ENCODE measurements at places on chromosomes 1 and 21. TPM values are rescaled to one million over a fixed set of nuclear protein-coding genes. Genes with fewer than 3 reads are reported as not detected.

- no peak for DNase-seq
Observed at GRCh38 chr1:37472994-37473393, 1.4 kb upstream of the ZC3H12A start.

- DNase-seq = no peak
Observed at GRCh38 chr1:94684690-94685250, 135.4 kb upstream of the SLC44A3 start.

DNA sequence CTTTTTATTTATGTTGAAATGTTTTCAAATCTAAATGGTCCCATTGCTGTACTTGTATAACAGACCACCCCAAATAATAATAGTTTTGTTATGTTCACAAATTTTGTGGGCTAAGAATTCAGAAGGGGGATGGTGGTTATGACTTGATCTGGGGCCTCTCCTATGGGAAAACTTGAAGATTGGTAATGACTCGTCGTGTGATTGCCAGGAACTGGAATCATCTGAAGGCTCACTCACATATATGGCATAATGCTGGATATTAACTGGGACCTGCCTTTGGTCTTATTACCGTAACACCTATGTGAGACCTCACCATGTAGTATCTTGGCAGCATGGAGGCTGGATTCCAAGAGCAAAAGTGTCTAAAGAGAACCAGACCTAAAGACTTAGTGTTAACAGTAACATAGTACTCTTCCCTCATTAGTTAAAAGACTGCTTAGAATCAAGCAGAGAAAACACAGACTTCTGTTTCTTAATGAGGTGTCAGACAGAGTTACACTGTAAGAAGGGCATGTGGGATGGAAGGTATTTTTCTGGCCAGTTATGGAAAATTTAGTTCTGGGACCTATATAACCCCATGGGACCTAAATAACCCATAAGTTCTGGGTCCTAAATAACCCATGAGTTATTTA is 11.9 kb downstream of the LYPLAL1 start:
- peak; percentile 10 for DNase-seq

DNA sequence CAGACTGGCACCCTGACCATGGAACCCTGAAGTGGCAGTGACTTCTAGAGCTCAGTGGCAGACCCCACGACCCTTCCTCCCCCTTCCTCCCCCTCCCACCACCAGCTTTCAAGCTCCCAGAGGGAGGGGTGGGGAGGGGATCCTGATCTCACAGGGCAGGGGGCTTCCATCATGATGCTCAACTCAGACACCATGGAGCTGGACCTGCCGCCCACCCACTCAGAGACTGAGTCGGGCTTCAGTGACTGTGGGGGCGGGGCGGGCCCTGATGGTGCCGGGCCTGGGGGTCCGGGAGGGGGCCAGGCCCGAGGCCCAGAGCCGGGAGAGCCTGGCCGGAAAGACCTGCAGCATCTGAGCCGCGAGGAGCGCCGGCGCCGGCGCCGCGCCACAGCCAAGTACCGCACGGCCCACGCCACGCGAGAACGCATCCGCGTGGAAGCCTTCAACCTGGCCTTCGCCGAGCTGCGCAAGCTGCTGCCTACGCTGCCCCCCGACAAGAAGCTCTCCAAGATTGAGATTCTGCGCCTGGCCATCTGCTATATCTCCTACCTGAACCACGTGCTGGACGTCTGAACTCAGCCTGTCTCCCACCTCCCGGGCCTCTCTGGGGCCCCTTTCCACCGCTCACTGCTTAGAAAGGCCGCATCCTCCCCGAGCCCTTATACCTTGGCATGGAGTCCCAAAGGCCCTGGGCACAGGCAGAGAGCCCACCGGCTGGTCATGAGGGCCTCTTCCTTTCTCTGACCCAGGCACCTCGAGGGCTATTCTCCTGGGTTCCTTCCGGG is 3.9 kb downstream of the NHLH1 start:
- no peak for DNase-seq

DNA sequence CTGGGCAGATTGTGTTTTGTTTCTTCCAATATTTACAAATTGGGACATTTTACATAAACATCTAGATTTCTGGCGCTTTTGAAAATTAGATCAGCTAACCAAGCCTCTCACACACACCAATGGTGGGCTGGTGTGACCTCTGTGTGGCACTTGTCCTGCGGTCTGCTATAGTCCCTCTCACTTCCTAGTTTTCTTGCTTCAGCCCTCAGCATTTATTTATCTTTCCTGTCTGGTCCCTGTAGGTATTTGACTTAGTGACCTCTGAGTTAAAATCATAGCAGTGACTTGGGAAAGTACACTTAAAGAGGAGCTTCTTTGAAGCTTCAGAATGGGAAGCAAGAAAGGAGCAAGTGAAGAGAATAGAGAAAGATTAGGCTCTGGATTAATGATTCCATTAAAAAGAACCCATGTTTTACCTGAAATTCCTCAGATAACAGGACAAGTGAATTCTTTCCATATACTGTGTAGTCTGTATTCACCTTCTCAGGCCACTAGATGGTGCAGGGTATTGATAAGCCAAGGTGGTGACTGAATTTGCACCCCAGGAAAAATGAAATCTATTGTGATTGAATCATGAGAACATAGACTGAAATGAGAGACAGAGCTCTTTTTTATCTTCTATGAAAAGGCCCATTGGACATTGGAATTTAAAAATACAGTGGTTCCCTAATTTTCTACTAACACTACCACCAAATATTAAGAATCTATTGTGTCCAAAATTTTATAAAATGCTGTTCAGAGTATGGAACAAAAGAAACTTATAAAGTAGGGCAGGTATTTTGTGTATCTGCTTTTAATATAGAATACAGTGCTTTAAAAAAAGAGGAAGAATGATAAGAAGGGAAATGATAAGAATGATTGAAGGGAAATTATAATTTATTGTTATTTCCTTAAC is 7.1 kb upstream of the DIPK1A start:
- no peak for DNase-seq

GRCh38 chr1:78277253-78277652 is 213.5 kb upstream of the PTGFR start:
- peak; percentile 76 for DNase-seq

DNA sequence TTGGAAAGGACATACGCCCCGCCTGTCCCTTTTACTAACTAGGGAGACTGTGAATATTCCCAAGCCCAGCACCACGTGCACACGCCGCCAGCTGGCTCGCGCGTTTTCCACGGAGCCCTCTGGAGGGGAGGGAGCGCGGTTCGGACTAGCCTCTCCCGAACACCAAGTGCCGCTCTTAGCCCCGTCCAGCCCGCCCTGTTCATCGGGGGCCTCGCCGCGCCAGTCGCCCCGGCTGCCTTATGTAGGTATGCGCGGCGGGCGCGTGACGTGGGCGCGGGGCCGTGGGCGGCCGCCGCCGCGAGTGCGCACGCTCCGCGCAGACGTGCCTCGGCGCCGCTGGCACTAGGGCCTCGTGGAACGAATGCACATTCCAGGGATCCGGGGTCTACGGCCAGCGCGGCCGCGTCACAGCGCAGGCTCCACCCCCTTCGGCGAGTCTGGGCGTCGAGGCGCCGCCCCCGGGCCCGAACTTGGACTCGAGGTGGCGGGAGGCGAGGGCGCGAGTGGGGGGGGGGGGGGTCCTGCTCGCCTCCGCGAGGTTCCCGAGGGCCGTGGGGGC is 767 bp upstream of the IRF2BP2 start:
- peak; percentile 97 for DNase-seq

GRCh38 chr1:49651136-49651535 is 372.6 kb downstream of the AGBL4 start:
- no peak for DNase-seq

- DNase-seq = no peak
Observed at GRCh38 chr1:155698382-155699038, 9.6 kb downstream of the DAP3 start.

DNA sequence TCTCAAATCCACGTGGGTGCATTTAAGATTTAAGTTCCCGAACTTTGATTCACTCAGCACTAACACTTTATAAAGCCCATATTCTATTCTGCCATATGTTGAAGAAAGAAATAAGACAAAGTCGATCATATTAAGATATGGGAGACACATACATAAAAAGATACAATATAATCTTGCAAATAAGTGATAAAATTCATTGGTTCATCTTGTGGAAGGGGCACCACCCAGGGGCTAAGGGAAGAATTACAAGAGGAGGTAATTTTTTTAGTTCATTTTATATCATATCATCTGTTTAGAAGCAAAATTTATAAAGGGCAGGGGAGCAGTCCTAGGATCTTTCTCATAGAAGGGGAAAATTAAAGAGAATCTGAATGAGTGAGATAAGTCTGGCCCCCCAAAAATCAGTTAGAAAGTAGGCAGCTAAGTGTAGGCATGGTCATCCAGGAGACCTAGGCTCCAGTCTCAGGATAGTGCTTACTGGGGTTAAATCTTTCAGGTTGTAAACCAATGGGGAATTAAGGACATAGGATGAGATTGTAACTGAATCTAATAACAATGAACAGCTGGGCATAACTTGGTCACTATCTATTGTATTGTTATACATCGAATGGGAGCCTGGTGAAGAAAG is 124.2 kb upstream of the L1TD1 start:
- DNase-seq = peak; percentile 16

GRCh38 chr21:45296638-45297037 is 8.9 kb upstream of the POFUT2 start:
- DNase-seq = no peak

GRCh38 chr21:39645331-39645730 is 32.6 kb downstream of the B3GALT5 start:
- DNase-seq = no peak

- no peak for DNase-seq
Observed at GRCh38 chr1:161887730-161888287, 121.7 kb downstream of the ATF6 start.

DNA sequence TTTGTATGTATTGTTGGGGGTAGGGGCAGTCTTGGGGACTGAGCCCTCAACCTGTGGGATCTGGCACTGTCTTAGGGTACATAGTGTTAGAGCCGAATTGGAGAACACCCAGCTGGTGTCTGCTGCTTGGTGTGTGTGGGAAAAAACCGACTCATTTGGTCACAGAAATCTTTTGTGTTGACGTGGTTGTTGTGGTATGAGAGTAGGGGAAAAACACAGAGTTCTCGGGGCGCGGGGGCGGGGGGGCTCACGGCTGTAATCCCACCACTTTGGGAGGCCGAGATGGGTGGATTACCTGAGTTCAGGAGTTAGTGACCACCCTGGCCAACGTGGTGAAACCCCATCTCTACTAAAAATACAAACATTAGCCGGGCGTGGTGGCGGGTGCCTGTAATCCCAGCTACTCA is 15.3 kb upstream of the SRSF10 start:
- no peak for DNase-seq

GRCh38 chr1:168390271-168390670 is 109.6 kb downstream of the TBX19 start:
- no peak for DNase-seq

DNA sequence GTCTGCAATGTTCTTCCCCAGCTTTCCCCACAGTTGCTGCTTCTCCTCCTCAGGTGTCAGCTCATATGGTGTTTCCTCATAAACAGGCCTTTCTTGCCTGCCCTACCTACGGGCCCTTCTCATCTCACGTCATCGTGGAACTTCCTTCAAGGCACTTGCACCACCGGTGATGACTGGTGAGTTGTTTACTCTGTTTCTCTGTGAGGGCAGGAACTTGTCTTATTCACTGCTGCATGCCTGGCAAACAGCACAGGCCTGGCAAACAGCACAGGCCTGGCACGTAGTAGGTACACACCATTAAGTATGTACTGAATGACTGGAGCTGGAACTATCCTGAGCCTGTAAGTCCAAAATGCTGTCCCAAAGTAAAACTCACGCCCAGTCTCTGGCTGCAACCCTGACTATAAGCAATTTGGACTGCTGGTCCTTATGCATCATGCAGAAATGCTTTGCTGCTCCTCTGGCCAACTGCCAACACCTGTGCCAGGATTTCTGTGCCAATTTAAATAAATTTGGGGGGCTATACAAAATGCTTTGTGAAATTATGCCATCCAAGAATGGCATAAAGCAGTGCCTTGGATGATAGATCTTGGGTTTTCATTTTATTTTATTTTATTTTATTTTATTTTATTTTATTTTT is 25.7 kb downstream of the STK40 start:
- no peak for DNase-seq

GRCh38 chr1:46643368-46643775 is 24.8 kb downstream of the ATPAF1 start:
- peak; percentile 90 for DNase-seq

GRCh38 chr1:206855859-206856258 is 9.6 kb upstream of the IL20 start:
- no peak for DNase-seq

The CASP9 gene
- total RNA-seq = 5.5 TPM

The RALGPS2 gene
- total RNA-seq = 17.5 TPM

The CLDN17 gene
- total RNA-seq = not detected

The PTTG1IP gene
- total RNA-seq = 321 TPM

The MANEAL gene
- total RNA-seq = 4.4 TPM

The SPRR2E gene
- total RNA-seq = not detected
